Left lobe of liver (tissue), 2 donors: ENCODE measurements at places on chromosomes 2 and 18.

DNA sequence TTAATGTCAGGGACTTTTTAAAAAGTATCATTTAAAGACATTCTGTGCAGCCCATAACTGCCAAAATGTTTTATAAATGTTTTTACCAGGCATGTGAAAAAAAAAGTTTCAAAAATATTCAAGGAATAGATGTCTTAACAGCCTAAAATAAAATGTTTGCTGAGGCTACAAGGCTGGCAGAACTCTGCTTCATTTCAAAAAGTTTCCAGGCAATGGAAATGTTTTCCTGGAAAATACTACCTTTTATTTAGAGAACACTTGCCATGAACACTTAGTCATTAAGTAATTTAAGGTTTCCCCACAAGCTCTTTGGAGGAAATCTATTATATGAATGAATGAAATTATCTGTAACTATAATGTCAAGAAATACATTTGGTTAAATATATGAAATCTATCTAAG lies 68.8 kb downstream of the THADA start:
- no peak for DNase-seq

GRCh38 chr2:154198866-154199265 lies 327.1 kb downstream of the GALNT13 start:
- no peak for DNase-seq

DNA sequence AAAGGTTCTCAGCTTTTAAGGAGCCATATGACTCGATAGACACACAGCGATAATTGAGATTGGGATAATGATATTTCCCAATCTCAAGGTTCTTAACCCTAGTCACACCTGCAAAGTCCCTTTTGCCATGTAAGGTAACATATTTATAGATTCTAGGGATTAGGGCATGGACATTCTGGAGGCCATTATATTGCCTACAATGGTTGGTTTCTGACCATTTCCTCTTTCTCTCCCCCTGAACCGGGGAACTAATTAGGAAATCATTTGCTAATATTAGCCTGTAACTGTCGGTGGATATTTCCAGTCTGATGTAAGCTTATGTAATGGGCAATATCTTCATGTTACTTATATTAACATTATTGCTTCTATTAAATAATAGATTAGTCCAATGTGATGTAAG lies 40.8 kb upstream of the ARHGAP15 start:
- DNase-seq: no peak

DNA sequence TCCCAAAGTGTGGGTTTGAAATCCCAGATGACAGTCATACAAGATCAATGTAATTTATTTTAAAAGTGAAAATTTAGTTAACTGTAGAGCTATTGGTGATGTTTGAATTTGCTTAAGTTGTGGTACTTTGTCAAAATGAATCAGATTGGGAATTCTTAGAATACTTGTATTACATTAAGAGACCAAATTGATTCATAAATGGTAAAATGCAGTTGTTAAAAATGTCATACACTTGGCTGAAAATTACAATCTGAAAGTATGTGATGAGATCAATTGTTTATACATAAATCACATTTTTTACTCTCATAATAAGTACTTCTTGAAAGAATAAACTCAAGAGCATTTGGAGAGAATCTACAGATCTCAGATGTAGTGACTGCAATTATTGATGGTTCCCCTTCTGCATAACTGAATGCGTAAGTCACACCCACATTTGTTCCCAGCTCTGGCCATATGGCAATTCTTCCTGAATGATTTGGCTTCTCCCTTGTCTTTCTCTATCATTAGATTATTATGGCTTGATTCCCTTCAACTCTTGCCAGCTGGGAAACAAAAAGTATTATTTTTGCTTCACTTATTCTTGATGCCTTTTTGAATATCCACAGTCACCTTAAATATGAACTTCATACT lies 558.5 kb downstream of the CPS1 start:
- DNase-seq: no peak

DNA sequence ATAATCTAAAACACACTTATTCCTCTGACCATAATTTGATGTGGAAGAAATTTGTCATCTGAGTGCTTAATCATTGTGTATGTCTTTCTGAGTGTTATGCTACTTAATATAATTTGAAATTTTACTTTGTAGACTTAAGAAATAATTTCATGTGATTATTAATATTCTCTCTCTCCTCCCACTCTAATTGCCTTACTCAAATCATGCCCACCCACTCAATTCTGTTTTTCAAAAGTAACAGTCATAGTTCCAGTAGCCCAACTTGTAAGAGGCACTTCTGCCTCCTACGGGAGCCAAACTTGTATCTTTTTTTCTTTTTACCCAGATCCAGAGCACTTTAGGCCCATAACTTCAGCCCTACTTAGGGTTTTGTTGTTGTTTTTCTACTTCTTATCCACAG lies 18.5 kb upstream of the KYNU start:
- DNase-seq: no peak

DNA sequence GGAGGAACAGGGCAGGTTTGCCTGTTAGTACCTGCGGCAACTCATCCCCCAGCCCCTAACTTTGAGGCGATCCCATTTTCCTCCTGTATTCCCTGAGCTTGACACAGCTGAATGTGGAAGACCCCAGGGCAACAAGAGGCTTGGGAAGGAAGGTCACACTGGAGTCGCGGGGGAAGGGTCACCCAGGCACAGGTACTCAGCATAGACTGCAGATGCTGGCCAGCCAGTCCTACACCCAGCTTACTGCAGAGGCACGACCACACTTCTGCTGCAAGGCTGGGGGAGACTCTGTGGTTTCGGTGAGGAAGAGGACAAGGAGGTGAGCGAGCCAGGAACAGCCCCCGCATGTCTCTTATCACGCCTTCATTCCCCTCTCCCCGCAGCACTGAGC lies 91.5 kb downstream of the MALT1 start:
- DNase-seq: no peak

- no peak for DNase-seq
Measured at GRCh38 chr18:14970027-14970426, 222.1 kb downstream of the ANKRD30B start.

- no peak for DNase-seq
Measured at GRCh38 chr18:64090876-64091275, 58.0 kb downstream of the LINC00305 start.

DNA sequence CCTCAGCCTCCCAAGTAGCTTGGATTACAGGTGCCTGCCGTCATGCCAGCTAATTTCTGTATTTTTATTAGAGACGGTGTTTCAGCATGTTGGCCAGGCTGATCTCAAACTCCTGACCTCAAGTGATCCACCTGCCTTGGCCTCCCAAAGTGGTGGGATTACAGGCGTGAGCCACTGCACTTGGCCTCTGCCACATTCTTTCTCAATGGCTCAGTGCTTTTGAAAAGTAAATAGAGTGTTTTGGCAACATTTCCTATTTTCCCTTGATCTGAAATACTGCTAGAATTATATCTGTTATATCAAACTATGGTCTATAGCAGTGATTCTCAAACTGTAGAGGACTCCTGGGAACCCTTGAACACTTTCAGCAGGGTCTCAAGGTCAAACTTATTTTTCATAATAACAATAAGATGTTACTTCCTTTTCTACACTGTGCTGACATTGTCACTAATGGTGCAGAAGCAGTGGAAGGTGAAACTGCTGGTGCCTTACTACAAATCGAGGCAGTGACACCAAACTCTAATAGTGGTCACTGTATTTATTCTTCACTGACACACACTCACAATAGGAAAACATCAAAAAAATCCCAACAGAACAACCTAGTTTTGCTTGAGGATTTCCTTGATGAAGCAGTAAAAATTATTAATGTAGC lies 10.6 kb downstream of the DAW1 start:
- DNase-seq: no peak

DNA sequence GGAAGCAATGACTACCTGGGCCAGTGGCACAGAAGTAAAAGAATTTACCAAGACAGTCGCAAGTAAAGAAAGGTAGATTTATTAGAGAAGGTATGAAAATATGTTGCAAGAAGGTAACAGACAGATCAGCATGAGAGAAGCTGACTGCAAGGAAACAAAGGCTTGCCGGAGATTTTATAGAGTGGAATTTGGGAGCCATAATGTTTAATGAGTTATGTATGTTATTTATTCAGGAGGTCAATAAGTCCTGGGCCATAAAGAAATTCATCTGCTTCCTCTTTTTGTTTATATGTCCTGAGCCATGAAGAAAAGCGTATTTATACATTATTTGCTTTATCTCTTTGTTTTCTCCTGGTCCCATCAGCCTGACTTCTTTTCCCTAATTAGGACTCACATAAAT lies 423.6 kb downstream of the PTH2R start:
- DNase-seq: no peak

- no peak for DNase-seq
Measured at GRCh38 chr18:70165936-70166335, 39.6 kb downstream of the RTTN start.

DNA sequence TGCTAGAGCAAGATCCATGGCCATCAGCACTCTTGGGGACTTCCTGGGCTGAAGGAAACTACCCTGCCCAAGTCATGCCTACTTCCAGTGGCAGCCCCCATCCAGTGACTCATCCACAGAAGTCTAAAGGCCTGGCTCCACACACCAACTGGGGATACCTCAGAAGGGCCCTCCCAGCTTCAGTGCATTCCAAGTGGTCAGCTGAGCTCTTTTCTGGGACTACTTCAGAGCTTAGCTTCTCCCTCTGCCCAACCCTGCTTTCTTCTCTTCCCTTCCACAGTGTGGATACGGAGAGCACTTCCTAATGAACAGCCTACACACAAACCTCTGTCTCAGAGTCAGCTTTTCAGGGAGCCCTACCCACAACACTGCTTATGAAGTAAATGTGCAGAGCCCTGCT lies 66.5 kb downstream of the CLHC1 start:
- no peak for DNase-seq

- DNase-seq: no peak
Measured at GRCh38 chr18:21991886-21992285, 177.5 kb upstream of the GATA6 start.

DNA sequence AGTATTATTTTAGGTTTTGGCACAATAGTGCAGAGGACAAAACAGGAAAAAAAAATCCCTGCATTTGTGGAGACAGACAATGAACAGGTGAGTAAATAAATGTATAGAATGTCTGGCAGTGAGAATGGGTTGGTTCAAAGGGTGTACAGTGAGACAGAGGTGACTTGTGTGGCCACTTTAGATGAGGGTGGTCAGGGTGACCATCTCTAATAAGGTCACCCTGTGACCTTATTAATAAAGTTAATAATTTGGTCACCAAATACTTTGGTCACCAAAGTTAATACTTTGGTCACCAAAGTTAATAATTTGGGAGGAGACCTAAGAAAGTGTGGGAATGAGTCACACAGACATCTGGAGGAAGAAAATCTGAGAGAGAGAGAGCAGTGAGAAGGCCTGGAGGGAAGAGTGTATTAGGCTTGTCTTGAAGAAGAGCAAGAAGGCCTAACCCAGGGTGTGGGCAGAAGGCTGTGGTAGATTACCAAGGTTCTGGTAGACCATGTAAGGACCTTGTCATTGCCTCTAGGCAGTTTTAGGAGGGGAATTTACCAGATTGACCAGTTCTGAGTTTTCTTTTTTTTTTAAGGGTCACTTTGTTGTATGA lies 1368.4 kb upstream of the CELF4 start:
- DNase-seq: no peak

DNA sequence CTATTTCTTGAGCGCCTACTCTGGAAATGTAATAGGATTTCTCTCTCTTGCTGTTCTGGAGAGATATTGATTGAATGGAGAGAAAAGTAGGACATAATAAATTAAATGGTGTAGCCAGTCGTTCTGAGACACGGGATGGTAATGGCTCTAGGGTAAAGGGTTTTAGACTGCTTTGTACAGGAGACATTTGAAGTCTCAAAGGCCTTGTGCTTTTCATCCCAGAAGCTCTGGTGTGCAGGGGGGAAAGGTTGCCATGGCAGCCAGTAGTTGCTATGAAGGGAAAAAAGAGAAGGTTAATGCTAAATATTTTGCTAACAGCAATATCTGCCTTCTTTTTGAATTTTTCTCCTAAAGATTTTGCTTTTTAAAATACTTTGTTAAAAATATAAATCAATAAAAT lies 359.3 kb downstream of the RIT2 start:
- DNase-seq: no peak

- DNase-seq: no peak
Measured at GRCh38 chr18:9055185-9055584, 47.3 kb upstream of the NDUFV2 start.
